Transverse colon (tissue), 4 donors: ENCODE measurements at places on chromosomes 16 and 17. TPM values are rescaled to one million over a fixed set of nuclear protein-coding genes. Genes with fewer than 3 reads are reported as not detected.

The WNT9B gene
- total RNA-seq: not detected

The CNTNAP4 gene
- not detected for total RNA-seq

The UTS2R gene
- total RNA-seq: not detected

The SECTM1 gene
- 5.8 TPM for total RNA-seq

The PLD6 gene
- 3.2 TPM for total RNA-seq

- H3K4me1 ChIP-seq: peaks cover 12% of the 10 kb centered on the region
- peak overlapping the region; percentile 69 for H3K4me3 ChIP-seq
- H3K27ac ChIP-seq: peak overlapping the region; percentile 91
- H3K36me3 ChIP-seq: no peaks in the 10 kb centered on the region
- peak; percentile 54 for DNase-seq
These were observed 984 bp downstream of the CENPV start for GRCh38 chr17:16352303-16352666.

DNA sequence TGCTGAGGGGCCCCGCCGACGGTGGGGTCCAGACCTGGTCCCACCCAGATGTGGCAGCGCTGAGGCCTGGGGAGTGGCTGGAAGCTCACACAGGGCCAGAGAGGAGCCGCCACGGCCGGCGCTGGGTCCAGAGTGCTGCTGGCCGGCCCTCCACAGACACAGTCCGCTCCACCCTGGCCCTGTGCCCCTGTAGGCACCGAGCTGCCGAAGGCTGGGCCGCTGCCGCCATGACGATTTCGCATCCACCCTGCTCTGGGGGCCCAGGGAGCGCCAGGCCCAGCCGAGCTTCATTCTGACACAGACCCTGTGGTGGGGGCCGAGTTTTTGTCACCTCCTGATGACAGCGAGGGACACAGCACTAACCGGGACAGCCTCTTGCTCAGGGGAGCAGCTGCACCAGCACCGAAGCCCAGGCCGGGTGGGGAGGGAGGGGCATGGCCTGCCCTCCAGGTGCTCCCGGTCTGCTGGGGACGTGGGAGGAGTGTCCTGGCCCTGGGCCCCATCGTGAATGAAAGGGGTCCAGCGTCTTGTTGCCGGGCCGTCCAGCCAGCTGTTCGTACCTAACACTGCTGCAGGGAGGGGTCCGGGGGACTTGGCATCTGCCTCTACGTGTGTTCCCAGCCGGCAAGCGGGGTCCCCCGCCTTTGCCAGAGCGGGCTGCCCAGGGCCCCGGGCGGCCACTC lies 27.1 kb upstream of the SSTR5 start:
- no peaks in the 10 kb centered on the region for H3K36me3 ChIP-seq
- peaks cover 65% of the 10 kb centered on the region for H3K27me3 ChIP-seq
- no peak for DNase-seq
- H3K4me1 ChIP-seq: peaks cover 3% of the 10 kb centered on the region

DNA sequence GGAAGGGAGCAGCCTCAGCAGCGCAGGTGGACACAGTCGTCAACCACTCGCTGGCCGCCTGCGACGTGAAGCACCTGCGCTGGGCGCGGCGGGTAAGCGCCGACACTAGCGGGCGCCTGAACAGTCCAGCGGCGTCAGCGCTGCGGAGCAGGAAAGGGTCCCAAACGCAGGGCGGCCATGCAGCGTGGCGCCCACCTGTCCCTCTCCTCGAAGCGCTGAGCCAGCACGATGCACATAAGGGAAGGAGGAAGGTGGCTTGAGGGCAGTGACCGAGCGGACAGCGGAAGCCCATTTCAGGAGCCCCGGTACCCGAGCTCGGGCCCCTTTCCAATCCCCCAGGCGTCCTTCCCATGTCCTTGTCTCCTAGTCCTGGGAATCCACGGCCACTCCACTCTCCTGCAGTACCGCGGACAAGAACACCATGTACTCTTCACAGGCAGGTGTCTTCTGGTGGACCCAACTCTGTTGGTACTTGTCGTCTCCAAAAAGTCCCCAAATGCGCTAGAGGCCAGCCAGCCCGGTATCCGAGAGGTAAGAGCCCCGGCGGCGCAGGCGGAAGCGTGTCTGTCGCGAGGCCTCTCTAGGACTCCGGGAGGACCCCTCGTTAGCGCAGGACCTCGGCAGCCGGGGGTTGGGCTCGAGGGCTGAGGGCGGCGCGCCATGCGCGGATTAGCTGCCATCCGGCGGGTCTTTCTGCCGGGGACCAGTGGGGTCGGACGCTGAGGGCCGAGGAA lies 14.4 kb downstream of the ZNF232 start:
- H3K4me3 ChIP-seq: peak overlapping the region; percentile 26
- DNase-seq: peak; percentile 50
- peaks cover 4% of the 10 kb centered on the region for H3K27me3 ChIP-seq
- peak overlapping the region; percentile 64 for H3K27ac ChIP-seq
- peaks cover 6% of the 10 kb centered on the region for H3K36me3 ChIP-seq

GRCh38 chr16:75074920-75075687 lies 41.5 kb downstream of the LDHD start:
- H3K4me1 ChIP-seq: peaks cover 30% of the 10 kb centered on the region
- peak overlapping the region; percentile 6 for H3K27ac ChIP-seq
- DNase-seq: peak; percentile 74

DNA sequence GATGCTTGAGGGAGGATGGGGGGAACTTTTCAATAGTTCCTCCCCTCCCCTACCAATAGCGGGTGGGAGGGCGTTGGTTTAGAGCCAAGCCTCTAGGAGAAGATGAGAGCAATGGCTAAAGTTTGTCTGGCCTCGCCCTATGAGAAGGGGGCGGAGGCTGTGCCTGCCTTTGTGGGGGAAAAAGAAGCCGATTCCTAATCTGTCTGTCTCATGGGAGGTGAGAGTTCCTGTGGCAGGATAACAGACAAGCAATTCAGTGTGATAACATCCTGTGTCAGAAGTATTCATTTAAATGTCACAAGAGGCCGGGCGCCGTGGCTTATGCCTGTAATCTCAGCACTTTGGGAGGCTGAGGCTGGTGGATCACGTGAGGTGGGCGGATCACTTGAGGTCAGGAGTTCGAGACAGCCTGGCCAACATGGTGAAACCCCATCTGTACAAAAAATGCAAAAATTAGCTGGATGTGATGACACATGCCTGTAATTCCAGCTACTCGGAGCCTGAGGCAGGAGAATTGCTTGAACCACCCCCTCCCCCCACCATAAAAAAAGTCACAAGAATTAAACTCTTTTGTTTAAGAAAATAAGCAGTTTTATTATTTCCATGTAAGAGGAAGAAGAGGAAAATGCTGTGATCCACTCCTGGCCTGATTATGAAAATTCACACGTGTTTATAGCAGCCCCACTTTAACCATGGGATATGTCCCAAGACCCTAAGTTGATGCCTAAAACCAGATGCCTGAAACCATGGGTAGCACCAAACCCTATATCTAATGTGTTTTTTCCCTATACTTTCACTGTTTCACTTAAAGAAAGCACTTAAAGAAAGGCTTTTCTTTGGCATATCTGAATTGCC lies 1.7 kb downstream of the SLFN5 start:
- H3K36me3 ChIP-seq: no peaks in the 10 kb centered on the region
- DNase-seq: peak; percentile 68
- H3K4me1 ChIP-seq: peaks cover 18% of the 10 kb centered on the region

GRCh38 chr17:55159251-55159650 lies 105.5 kb upstream of the HLF start:
- no peak overlapping the region for H3K27ac ChIP-seq
- DNase-seq: no peak
- H3K27me3 ChIP-seq: no peaks in the 10 kb centered on the region
- H3K36me3 ChIP-seq: no peaks in the 10 kb centered on the region
- no peaks in the 10 kb centered on the region for H3K4me1 ChIP-seq
- no peak overlapping the region for H3K4me3 ChIP-seq

GRCh38 chr16:68345351-68345810 lies 34.6 kb downstream of the PRMT7 start:
- DNase-seq: no peak
- H3K4me1 ChIP-seq: no peaks in the 10 kb centered on the region
- no peaks in the 10 kb centered on the region for H3K27me3 ChIP-seq
- H3K36me3 ChIP-seq: no peaks in the 10 kb centered on the region
- H3K27ac ChIP-seq: no peak overlapping the region

GRCh38 chr17:40309031-40309948 lies at the start of gene RARA:
Gene RARA (plus strand): TSS chr17:40309180. CDS start chr17:40331219, 22,039 bp downstream.
- peak; percentile 74 for DNase-seq
- H3K4me1 ChIP-seq: peaks cover 86% of the 10 kb centered on the region
- H3K27me3 ChIP-seq: no peaks in the 10 kb centered on the region
- H3K27ac ChIP-seq: peak within 1 kb of the TSS; percentile 67
- peak within 1 kb of the TSS; percentile 35 for H3K4me3 ChIP-seq

DNA sequence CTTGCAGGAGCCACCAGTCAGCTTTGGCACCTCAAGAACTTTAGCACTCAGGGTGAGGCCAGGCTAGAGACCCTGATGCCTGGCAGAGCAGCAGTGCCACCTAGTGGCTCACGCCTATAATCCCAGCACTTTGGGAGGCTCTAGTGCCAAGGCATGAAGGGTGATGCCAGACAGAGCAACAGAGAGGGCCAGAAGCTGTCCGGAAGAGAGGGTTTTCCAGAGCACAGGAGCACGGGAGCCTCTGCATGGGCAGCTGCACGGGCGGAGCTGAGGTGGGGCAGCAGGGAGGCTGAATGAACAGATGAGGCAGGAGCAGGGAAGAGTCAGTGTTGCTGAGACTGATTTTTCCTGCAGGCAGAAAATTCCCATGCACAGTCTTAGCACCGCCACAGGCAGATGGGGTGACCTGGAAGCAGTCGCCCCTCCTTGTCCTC lies 38.9 kb downstream of the MYH3 start:
- DNase-seq: peak; percentile 68
- H3K4me3 ChIP-seq: no peak overlapping the region
- no peaks in the 10 kb centered on the region for H3K36me3 ChIP-seq
- no peaks in the 10 kb centered on the region for H3K27me3 ChIP-seq

DNA sequence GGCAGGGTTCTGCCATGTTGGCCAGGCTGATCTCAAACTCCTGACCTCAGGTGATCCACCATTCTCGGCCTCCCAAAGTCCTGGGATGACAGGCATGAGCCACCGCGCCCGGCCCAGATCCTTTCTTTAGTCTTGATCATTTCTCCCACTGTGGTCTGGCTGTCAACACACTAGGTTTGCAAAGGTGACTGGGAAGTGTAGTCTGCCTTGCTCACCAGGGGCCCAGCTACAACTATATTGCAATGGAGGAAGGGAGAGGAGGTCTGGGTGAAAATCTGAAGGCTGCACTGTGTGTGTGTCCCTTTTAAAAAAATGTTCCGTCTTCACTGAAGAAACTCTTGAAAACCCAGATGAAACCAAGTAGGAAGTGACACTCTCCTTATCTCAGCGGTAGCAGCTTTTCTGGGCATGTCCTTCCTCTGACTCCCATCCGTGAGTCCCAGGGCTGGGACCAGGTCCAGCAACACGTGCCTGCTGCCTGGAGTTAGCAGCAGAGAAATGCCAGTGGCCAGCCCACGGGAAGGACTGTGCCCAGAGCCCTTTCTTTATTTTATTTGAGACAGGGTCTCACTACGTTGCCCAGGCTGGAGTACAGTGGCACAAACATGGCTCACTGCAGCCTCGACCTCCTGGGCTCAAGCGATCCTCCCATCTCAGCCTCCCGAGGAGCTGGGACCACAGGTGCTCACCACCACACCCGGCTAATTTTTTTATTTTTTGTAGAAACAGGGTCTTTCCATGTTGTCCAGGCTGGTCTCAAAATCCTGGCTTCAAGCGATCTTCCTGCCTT lies 17.8 kb upstream of the KIF19 start:
- H3K36me3 ChIP-seq: no peaks in the 10 kb centered on the region
- no peak for DNase-seq
- H3K4me1 ChIP-seq: no peaks in the 10 kb centered on the region
- H3K27ac ChIP-seq: no peak overlapping the region
- H3K4me3 ChIP-seq: no peak overlapping the region
- peaks cover 12% of the 10 kb centered on the region for H3K27me3 ChIP-seq

DNA sequence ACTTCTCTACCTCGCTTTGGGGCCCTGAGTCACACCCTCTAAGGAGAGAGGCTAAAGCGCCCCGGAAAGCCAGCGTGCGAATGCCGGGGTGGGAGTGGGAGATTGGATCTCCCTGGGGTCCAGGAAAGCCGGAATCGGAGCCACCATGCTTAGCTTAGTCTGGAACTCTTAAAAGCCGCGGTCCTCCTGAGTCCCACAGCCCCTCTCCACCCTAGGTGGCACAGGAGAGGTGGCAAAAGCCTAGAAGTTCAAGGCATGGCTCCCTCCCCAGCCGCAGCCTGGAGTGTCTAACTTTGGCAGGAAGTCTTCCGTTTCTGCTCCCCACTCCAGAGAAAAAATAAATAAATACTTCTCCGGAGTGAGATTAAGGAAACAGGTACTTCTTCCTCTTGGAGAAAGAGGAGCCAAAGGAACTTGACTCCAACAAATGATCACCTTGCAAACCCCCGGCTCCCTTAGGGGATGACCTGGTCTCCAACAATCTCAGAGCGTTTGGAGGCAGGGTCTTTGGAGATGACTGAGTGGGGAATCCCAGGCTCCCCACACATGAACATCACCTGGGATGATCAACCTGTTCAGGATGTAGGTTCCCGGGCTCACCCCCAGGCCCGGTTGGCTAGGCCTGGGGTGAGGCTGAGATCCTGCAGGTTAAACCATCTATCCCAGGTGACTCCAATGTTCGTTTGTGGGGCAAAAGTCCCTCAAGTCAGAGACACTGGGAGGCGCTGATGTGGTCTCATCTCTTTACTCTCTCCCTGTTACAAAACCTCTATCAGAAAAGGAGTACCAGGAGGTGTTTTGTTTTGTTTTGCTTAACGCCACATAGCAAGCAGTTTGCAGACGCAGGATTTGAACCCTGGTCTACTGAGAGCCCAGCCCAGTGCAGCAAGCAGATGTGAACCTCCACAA lies 2.9 kb downstream of the CIITA start:
- H3K4me1 ChIP-seq: peaks cover 16% of the 10 kb centered on the region
- H3K27ac ChIP-seq: peak overlapping the region; percentile 61
- DNase-seq: no peak
- peaks cover 17% of the 10 kb centered on the region for H3K27me3 ChIP-seq
- H3K36me3 ChIP-seq: no peaks in the 10 kb centered on the region

GRCh38 chr17:39963829-39964228 lies 1.0 kb downstream of the GSDMA start:
- peaks cover 17% of the 10 kb centered on the region for H3K4me1 ChIP-seq
- H3K27ac ChIP-seq: no peak overlapping the region

GRCh38 chr16:23905027-23905426 lies 69.2 kb downstream of the PRKCB start:
- H3K4me1 ChIP-seq: no peaks in the 10 kb centered on the region
- H3K4me3 ChIP-seq: no peak overlapping the region
- no peaks in the 10 kb centered on the region for H3K27me3 ChIP-seq
- no peaks in the 10 kb centered on the region for H3K36me3 ChIP-seq
- DNase-seq: peak; percentile 21

DNA sequence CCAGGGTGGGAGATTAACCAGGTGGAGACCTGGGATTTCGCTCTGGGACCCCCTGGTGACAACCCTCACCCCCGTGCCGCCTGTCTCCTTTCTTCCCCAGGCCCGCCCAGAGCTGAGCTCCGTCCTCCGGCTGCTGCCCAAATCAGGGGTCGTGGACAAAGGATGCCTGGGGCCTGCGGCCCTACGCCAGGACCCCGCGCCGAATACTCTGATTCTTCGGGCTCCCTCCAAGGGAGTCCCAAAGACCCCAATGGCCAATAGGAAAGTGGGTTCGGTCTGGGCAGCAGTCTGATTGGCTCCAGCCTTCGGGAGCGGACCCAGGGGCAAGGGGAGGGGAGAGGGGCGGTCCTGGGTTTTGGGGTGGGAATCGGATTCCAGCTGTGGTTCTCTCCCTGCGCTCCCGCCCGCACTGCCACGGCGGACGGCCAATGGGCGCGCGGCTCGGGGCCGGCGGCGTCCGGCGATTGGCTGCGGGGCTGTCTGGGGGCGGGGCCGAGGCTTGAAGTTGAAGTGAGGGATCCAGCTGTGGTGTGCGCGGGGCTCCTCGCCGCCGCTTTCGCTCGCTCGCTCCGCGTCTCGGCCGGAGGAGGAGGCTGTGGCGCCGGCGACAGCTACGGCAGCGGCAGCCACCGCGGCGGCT lies at the start of gene CACNA1G:
CACNA1G (plus strand) TSS at position 531 of the 640 bp plus-strand sequence. CDS start 745 bp downstream, outside the sequence.
- H3K36me3 ChIP-seq: peaks cover 6% of the 10 kb centered on the region
- peak; percentile 92 for DNase-seq
- H3K27ac ChIP-seq: no peak within 1 kb of the TSS
